ENCODE measurements at places on chromosomes 6 and 20.

DNA sequence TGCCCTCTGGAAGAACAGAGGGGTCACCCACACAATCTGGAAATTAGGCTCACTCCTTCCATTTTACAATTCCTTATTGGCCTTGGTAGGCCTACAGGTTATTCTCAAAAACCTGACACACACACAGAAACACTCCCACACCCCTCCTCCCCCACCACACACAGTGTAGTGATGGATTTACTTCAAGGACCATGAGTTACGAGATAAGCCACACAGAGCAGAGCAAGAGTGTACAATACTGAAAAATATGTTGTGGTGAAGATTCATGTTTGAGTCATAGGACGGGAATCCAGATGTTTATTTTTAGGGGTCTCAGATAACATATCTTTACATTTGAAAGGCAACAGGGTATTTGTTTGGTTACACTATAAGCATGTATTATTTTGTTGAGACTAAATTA is 291.9 kb downstream of the PLCB1 start:
- ATAC-seq = no peak

- no peak for ATAC-seq
These were observed 931 bp downstream of the UFL1 start for GRCh38 chr6:96522465-96523009.

DNA sequence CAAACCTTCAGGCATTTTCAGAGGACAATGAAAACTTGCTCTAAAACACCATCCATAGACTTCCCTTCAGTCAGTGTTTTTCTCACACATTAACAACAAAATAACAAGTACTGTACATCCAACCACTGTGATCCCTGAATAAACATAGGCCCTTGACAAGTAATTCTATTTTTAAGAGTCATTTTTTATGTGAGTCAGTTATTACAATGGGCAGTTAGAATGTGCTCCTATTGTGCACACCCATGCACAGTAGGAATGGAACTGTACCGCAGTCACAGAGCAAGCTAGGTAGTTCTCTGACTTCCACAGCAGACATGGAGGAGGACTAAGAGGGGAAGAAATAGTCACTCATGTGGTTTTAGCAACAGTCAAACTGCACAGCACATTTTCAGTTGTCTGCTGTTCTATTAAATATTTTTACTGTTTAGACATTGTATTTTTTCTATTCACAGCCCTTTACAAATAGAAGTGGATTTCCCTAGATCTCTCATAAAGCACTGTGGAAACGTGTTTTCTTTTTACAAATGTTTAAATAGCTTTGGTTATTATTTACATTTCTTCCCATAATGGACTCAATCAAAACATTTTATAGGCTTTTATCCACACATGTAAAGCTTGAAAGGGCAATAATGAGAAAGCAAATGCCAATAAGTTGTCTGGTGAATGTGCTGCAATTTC is 100.4 kb downstream of the JAG1 start:
- no peak for ATAC-seq

DNA sequence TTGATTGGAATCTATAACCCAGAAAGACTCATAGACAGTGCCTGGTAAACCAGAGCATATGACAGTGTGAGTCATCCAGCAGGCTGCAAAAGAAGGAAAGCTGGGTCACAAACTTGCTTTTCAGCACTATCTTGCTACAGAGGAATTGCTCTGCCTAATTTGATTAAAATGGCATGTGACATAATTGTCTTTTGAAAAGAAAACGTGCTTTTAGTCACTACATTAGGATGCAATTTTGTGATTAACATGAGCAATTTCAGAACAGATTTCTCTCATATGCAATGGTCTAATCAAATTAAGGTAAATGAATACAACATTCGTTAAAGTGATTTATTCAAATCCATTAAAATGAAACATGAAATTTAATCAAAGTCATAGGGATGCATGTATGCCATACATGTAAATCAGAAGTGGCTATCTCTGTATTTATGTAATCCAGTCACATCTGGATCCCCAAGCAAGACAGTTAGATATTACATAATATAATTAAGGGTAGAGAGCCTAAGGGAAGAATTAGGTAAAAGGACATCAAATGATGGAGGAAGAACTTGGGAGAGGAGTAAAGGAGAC is 400.0 kb upstream of the HTR1E start:
- no peak for ATAC-seq

DNA sequence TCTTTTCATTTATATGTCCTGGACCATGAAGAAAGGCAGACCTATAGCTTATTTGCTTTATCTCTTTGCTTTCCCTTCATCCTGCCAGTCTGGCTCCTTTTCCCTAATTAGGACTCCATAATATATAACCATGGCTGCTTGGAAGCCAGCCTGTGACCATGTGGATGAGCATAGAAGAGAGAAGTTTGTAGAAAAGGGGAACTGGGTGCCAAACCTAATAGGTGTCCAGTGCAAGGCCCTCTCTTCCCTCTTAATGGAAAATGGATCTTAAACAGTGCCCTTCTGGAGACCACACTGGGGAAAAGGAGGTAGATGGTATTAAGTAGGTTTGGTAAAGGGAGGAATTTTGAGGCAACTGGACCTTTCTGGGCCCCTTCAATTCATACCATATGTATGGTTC is 16.7 kb upstream of the OSTM1 start:
- ATAC-seq = no peak

- no peak for ATAC-seq
These were observed 133.5 kb downstream of the TBC1D7 start for GRCh38 chr6:13194852-13195251.

- no peak for ATAC-seq
These were observed 33.7 kb downstream of the CYP24A1 start for GRCh38 chr20:54140067-54140466.

GRCh38 chr6:156004796-156005195 is 549.2 kb upstream of the NOX3 start:
- no peak for ATAC-seq

DNA sequence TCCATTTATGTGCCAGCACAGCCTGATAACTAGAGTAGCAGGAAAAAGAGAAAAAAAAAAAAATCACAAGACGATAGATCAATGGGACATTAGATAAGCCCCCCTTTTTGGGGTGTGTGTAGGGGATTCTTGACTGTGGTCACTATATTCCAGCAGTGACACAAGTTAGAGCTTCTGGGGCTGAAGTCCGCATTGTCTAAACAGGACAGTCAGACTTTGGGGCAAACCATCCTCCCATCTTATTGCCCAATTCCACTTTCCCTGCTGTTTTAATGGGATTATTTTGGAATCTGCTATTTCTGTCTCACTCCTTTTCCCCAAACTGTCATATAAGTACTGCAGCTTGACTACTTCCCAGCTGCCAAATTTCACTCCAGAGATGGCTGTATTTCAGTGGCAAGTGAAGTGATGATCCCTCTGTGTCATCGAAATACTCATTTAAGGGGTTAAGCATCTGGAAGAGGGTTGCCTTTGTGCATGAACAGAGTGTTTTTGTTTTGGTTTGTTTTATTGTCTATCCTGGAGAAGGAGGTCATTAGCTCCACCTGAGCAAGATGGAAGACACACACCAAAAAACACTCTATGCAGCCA is 182.5 kb downstream of the ATXN1 start:
- no peak for ATAC-seq

- no peak for ATAC-seq
These were observed 116.9 kb downstream of the SLX4IP start for GRCh38 chr20:10551732-10552724.

DNA sequence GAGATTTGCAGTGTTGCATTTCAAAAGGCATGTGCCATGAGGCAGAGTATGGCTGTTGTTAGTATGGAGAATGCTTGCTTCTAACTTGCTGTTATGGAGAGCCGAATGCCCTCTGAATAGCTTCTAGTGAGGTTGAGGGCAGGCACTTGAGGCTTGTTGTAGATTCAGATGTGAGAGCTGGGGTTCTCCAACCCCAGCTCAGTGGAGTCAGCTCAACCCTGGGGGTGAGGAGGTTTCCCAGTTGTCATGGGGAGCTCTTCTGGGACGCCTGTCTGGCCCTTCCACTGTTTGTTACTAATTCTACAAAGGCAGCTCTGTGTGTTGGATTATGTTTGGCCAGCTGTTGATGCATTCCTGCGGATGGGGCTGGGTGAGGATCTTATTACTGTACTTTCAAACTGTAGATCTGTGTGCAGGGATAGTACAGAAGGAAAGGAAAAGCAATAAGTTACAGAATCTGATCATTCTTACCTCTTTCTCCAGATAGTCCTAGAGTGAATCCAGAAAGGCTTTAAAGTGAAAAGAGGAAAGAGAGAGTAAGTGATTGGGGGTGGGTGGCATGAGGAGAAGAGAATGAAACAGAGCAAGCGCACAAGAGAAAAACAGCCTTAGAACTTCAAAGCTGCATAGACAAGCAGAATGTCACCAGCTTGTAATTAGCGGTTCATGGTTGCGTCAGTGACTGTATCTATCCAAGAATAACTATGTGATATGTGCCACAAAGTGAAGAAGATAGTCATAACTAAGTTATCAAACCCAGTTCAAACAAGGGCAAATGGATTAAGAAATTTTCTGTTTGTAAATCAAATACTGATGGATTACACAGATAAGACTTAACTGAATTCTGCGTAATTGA is 148.7 kb downstream of the PRL start:
- ATAC-seq = no peak

- no peak for ATAC-seq
These were observed 190.0 kb downstream of the RPS12 start for GRCh38 chr6:133004304-133004884.

GRCh38 chr20:56974499-56975250 is 291.8 kb downstream of the BMP7 start:
- ATAC-seq = no peak

DNA sequence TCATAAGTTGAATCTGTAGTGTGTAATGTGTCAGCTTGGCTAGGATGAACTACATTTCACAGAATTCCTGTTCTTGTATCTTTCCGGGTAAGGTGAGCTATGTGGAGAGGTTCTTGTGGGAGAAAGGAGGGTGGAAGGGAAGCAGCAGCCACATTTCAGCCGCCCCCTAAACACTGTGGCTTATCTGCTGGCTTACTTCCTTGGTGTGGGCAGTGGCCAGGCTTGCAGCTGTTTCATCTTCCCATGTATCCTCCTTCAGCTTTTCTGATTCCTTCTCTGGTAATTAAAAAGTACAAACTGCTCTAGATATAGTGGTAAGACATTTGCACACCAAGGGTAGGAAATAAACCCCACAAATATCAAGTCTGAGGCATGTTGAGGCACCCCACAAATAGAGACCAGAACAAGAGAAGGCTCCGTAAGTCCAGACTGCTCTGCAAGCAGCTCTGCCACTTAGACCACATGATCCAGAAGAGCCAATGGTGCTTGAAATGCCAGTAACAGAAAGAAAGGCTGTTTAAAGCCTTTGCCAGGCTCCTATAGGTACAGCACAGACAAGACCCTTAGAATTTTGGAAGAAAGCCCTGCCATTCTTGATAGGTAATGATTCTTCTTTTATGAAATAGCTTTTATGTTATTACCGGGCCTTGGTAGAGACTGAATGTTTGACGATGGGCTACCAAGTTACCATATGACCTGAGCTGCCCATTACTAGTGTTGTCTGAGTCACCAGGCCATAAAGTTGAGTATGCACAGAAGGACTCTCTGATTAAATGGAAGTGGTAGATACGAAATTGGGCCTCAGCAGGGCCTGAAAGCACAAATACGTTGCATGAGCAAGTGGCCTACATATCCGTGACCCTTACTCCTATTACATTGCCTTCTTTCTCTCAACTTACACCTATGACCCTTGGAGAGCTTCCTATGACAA is 215.0 kb upstream of the SGK1 start:
- no peak for ATAC-seq

DNA sequence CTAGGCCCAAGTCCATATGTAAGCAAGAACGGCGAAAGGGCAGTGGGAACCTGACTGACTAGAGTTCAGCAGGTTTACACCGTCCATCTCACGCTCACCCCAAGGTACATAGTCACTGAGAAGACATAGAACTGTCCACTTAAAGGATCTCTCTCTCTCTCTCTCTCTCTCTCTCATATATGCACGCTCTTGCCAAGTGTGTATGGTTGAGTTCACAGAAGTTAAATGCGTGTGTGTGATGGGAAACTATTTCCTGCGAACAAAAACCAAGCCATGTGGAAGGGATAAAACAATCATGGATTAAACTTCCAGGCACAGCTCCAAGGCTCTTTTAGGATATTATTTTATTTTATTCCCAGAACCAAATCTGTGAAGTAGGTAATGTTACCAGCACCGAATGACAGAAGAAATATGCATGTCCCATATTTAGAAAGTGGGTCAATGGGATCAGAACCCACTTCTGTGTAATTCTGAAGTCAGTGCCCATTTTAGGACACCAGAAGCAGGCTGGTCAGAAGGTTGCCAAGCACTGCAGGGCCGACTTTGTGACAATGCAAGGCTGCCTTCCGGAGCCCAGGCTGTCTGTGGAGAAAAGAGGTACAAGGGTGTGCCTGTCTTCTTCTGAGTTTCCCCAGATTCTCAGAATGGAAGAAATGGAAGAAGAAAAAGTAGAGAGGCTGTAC is 49.2 kb upstream of the MAP7 start:
- no peak for ATAC-seq

DNA sequence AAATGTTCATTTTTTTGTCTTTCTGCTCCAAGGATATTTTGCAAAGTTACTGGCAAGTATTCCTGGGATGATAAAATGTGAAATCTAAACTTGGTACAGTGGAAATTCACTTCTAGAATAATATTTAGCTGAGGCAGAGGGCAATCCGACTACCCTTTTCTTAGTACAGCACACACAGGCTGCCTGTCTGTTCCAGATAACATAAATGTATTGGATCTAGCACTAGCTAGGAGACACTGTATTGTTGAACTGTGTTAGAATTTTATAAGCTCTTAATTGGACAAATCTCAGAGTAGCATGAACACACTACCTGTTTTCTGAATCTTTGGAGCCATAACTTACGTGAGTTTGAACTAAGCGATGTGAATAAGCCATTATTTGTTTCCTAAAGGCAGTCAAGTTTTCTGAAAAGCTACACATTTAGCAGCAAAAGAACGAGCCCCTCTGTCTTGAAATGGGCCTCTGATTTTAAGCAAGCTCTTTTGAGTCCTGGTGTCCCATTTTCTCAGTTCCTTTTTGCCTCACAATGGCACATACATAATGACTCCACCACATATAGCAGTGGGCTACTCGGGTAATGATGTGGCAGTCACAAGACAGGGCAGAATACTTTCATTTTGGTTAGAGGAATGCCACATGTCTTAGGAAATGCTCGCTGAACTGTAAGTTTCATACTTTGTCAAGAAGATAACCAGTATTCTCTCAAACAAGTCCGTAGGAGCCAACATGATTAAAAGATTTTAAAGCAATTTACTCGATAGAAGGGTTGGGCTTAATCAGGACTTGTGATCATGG is 116.5 kb upstream of the ESR1 start:
- ATAC-seq = peak; percentile 72

DNA sequence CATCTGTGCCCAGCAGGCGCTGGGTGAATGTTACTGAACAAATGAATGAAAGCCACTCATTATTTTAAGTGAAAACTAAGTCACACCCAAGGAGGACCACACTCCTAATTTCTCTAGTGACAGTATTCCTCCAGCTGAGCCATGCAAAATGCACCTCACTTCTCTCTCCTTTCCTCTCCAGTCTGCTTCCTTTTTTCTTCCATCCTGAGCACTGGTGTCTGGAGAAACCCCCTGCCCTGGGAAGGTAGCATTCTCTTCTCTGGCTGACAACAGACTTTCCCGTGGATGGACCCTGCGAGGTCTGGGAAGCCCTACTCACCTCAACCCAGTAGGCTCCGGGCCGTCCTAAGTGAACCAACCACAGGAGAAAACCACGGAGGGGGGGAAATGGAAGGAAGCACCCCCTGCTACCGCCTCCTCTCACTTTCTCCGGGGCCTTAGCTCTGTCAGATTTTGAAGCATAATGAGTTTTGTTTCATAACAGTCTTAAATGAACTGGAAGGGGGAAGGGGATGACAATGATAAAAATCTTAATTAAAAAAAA is 22.6 kb downstream of the TRERF1 start:
- ATAC-seq = no peak

Measured in gastroesophageal sphincter (tissue), 4 donors.